ENCODE measurements at places on chromosomes 3 and 15.

GRCh38 chr15:90138071-90138833 lies 36.0 kb upstream of the IDH2 start:
- no peak for DNase-seq

- no peak for DNase-seq
Observed at GRCh38 chr3:126364731-126365301, 7.6 kb upstream of the KLF15 start.

DNA sequence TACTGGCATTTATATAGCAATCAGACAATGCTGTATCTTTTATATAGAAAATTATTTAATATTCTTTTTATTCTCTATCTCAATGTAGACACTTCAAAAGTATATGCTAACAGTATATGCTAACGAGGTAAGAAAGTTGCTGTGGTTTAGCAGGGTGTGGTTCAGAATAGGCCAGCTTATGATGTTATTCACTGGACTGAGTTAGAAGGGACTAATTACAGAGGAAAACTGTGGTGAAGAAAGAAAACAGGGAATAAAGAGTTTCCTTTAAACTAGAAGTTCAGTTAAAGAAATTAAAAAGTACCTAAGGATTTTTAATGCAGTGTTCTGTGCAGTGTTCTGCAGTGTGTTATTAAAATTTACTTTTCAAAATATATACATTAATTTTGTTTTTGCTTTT lies 59.4 kb downstream of the MYO9A start:
- no peak for DNase-seq

DNA sequence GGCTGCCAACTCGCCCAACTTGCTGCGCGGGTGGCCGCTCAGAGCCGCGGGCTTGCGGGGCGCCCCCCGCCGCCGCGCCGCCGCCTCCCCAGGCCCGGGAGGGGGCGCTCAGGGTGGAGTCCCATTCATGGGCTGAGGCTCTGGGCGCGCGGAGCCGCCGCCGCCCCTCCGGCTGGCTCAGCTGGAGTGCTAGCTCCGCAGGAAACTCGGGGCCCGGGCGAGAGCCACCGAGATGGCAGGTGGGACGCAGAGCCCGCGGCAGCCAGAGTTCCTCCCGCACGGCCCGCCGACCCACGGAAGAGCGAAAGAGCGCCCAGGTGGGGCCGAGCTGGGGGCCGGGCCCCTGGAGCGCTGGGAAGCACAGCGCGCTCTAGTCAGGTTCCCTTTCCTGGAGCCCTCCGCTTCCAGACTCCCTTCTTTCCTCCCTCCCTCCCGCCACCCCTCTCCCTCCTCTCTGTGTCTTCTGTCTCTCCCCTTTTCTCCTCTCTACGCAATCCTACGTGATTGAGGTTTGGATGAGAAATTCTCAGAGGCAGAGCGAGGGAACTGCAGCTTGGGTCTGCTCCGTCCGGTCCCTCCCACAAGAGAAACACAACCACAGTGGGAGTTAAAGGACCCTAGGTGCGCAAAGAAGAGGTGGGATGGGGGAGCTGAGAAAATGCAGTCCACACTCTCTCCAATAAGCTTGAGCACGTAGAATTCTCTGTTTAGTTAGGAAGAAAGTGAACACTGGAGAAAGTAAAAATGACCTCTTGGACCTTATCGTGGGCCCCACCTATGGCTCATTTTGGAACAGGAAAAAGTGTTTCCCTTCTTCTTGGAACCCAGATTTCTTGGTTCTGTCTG lies 317.3 kb downstream of the FGF12 start:
- peak; percentile 3 for DNase-seq

DNA sequence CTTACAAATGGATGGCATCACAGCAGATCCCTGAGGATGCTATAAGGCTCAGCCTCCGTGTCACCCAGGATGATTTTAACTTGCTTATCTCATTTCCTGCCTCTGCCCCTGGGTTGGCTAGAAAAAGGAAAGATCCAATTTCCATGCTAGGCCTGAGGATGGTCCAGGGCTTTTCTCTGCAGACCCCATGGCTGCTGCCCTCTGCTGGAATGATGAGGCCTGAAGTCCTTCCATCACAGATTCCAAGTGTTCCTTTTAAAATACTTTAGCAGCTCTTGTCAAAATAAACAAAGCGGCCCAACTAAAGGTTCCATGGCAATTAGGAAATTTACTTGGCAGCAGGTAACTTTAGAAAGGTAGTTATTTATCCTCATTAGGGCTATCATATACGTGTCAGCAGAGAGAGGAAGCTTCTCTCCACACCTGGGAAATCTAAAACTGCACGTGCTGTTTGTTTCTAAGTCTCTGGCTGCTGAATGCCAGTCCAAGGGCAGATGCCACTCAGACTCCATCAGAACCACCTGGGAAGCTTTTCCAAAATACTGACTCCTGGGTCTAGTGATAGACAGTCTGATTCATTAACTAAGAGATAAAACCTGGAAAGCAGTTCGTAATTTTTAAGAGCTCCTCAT lies 401.9 kb upstream of the IL12A start:
- DNase-seq, result peak; percentile 69

Data from fibroblast of pulmonary artery (primary cell).